ENCODE measurements at places on chromosomes 1 and 21.

DNA sequence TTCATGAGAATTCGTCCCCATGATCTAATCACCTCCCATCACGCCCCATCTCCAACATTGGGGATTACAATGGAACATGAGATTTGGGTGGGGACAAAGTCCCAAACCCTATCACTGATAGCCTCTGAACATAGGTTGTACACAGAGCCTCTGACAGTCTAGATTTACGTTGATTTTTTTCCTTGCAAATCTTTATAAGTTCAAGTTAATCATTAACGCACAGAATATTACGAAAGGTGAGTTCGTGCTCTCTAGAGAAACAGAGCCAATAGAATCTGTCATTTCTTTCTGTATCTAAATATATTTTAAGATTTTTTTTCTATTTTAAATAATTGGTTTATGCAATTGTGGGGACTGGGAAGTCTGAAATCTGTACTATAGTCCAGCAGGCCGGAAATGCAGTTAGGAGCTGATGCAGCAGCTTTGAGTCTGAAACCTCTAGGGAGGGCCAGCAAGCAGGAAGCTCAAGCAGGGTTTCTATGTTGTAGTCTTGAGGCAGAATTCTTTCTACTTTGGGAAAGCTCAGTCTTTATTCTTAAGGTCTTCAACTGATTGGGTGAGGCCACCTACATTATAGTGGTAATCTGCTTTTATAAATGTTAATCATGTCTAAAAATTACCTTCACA is 61.0 kb downstream of the SELENOF start:
- no peak for DNase-seq

DNA sequence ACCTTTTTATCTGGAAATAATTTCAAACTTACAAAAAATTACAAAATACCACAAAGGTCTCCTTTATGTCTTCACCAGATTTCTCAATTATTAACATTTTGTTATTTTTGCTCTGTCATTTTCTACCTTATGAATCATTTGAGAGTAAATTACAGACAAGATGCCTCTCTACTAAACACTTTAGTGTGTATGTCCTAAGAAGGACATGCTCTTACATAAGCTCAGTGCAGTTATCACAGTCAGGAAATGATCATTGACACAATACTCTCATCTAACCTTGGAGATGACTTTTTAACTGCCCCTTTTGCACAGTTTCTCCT is 378.9 kb upstream of the RUNX1 start:
- no peak for DNase-seq

DNA sequence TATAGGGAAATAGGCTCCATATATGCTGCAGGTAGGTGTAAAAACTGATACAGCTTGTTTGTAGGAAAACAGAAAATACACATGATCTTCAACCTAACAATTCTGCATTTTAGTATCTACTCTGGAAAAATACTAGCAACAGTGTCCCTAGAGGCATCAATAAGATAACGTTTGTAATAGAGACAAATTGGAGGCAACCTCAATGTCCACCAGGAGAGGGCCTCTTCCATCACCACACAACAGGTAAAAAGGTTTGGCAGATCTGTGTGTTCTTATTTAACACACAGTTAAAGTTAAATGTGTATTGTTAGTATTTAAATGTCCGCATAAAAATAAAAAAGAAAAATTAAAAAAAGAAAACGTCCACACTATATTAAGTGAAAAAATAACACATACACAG is 5.4 kb downstream of the EIF2D start:
- peak; percentile 51 for DNase-seq

DNA sequence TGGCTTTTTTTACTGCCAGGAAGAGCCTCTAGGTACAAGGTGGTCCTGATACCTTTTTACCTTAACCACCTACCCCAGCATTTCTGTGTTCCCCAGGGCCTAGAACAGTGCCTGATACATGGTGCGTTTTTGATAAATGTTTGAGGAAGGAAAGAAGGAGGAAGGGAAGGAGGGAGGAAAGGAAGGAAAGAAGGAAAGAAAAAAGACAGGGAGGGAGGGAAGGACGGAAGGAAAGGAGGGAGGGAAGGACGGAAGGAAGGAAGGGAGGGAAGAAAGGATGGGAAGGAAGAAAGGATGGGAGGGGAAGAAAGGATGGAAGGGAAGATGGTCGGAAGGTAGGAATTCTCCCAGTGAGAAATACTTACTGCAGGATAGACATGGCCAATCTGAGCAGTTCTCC is 12.0 kb upstream of the MAGOH start:
- no peak for DNase-seq
